ENCODE measurements at places on chromosomes 3 and 15. TPM values are rescaled to one million over a fixed set of nuclear protein-coding genes. Genes with fewer than 3 reads are reported as not detected.

The AMT gene
- total RNA-seq, result 1.2 TPM

The NME9 gene
- not detected for total RNA-seq

The SLC22A13 gene
- 1.2 TPM for total RNA-seq

The LARP6 gene
- total RNA-seq, result 69.6 TPM

The CTXN2 gene
- total RNA-seq, result not detected

The RNU5B-1 gene
- total RNA-seq, result not detected

The FOXL2 gene
- not detected for total RNA-seq

The REC114 gene
- total RNA-seq, result not detected

The CP gene
- total RNA-seq, result 0.33 TPM

The CEP152 gene
- total RNA-seq, result 10.1 TPM

The RNF7 gene
- 29.1 TPM for total RNA-seq

The KLHL6 gene
- total RNA-seq, result not detected

The ZDHHC19 gene
- not detected for total RNA-seq

The PP2D1 gene
- total RNA-seq, result not detected

The ANKRD63 gene
- not detected for total RNA-seq

The C3orf85 gene
- not detected for total RNA-seq

The RPS27L gene
- total RNA-seq, result 373 TPM

The HESX1 gene
- total RNA-seq, result 1.2 TPM

The PLCL2 gene
- total RNA-seq, result 20.5 TPM

The C3orf70 gene
- 0.87 TPM for total RNA-seq

The PLSCR2 gene
- not detected for total RNA-seq

The CAND2 gene
- 16.9 TPM for total RNA-seq

The TRA2B gene
- total RNA-seq, result 258 TPM

The FAM174B gene
- 2.8 TPM for total RNA-seq

The VIPR1 gene
- not detected for total RNA-seq

The HTR3E gene
- total RNA-seq, result not detected

The AGTR1 gene
- 3.3 TPM for total RNA-seq

The TTC21A gene
- total RNA-seq, result 6.1 TPM

The SV2B gene
- not detected for total RNA-seq

The ITIH1 gene
- total RNA-seq, result not detected

The LHFPL4 gene
- under 0.01 TPM for total RNA-seq

The SLC51A gene
- not detected for total RNA-seq

The ARPIN gene
- 12.7 TPM for total RNA-seq

The CCDC9B gene
- total RNA-seq, result 39.2 TPM

The FBXL2 gene
- total RNA-seq, result 20.2 TPM

The CCDC14 gene
- total RNA-seq, result 60.4 TPM

The NEIL1 gene
- total RNA-seq, result 12.9 TPM

The PPM1L gene
- 0.87 TPM for total RNA-seq

The TMEM207 gene
- total RNA-seq, result not detected

The ADAMTS17 gene
- total RNA-seq, result 0.17 TPM

The ITGB5 gene
- total RNA-seq, result 167 TPM

The FOXB1 gene
- total RNA-seq, result not detected

The MORC1 gene
- not detected for total RNA-seq

The KCNAB1 gene
- total RNA-seq, result 2.8 TPM

The HHATL gene
- total RNA-seq, result not detected

The GOLGA8T gene
- total RNA-seq, result not detected

The CDHR4 gene
- total RNA-seq, result not detected

The ISG20 gene
- 4.8 TPM for total RNA-seq

The BNC1 gene
- 7.9 TPM for total RNA-seq

The KLF15 gene
- total RNA-seq, result 4.1 TPM

The SNX22 gene
- 0.50 TPM for total RNA-seq

The FETUB gene
- not detected for total RNA-seq

The ZNF620 gene
- total RNA-seq, result 1.0 TPM

The SNTN gene
- not detected for total RNA-seq

The RASGRP1 gene
- total RNA-seq, result under 0.01 TPM

The CFAP92 gene
- total RNA-seq, result not detected

The HIGD2B gene
- not detected for total RNA-seq

The HEG1 gene
- 113 TPM for total RNA-seq
